ENCODE measurements at places on chromosomes 3 and 15. TPM values are rescaled to one million over a fixed set of nuclear protein-coding genes. Genes with fewer than 3 reads are reported as not detected.

DNA sequence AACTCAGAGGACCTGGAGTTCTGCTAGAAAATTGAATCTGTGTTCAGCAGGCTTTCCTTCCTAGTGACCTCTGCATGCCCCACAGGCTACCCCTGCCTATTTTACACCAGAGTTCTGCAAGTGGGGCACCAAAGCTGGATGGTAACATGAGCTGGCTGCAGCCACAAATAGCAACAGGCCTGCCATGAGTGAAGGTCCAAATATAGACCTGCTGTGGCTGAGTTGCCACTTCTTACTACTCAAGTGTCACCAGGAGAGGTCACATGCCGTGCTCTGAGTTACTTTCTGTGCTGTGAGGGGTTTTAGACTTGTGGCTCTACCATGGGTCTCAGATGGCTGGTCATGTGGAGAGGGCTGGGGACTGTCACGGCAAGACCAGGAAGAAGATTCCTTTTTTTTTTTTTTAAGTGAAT is at the start of gene FSD2:
Gene FSD2 (minus strand): TSS at position 76 of the 413 bp plus-strand sequence. CDS start 18,679 bp downstream, outside the sequence.
- no peak for DNase-seq

CD276 gene
- 89.5 TPM for total RNA-seq

DNA sequence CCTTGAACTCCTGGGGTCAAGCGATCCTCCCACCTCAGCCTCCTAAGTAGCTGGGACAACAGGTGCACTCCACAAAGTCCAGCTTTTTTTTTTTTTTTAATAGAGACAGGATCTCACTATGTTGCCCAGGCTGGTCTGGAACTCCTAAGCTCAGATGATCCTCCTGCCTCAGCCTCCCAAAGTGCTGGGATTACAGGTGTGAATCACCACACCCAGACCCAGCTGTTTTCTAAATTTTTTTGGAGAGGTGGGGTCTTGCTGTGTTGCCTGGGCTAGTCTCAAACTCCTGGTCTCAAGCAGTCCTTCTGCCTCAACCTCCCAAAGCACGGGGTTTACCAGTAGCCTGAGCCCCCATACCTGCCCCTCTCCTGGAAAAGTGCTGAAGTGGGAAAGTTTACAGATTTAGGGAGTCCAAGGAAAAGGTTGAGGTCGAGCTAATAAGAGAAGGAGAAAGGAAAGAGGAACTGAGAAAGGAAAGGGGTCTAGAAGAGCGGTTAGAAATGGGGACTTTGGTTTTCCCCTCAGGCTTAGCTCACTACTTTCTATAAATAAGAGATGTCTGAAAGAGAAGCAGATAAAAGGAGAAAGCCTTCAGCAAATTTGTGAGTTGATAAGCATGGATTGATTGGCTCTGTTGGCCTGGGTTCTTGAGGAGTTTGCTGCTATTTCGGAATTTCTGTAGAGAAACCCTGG is 23.6 kb downstream of the UBE2E1 start:
- DNase-seq: no peak

DNA sequence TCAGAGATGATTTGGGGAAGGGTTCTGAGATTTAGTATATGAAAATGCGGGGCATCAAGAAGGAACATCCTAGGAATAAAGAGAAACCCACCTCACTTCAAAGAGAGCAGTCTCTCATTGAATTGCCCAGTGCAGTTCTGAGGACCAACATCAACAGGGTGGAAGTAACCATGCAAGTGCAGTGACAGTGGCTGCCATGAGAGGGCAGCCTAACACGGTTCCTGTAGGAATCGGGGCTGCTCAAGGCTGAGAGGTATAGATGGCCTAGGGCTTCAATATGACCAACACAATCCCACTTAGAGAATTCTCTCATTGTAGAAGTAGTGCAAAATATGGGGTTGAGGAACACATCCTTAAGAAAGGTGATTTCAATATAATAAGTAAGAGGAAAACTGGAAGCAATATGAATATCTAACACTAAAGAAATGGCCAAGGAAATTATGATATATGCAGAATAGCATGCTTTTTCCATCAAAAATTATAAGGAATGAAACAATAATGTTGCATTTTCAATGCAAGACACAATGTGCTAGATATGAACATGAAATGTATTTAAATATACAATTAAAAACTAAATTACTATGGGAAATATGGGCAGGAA is 51.1 kb upstream of the ARRDC4 start:
- no peak for DNase-seq

- no peak for DNase-seq
Measured at GRCh38 chr3:39013289-39013688, 38.5 kb downstream of the SCN11A start.

GRCh38 chr3:127462111-127462655 is 128.3 kb downstream of the TPRA1 start:
- DNase-seq: no peak

GRCh38 chr3:58049143-58049785 is 41.0 kb downstream of the FLNB start:
- DNase-seq: no peak

MAP6D1 gene
- total RNA-seq: 0.48 TPM

RBP2 gene
- total RNA-seq: 5.3 TPM

DNA sequence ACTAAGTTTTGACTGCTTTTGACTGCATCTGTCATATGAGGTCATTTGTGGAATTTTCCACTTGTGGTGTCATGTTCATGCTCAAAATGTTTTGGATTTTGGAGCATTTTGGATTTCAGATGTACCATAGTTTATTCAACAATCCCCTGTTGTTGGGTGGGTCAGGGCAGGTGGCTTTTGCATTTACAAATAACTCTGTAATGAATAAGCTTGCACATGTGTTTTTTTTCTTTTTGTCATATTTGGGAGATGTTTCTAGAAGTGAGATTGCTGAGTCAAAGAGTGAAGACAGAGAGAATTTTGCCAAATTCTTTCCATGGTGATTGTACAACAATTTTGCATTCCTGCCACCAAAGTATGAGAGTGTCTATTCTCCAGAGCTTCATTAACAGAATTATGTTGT is 62.4 kb upstream of the ADPGK start:
- DNase-seq: no peak

- DNase-seq: no peak
Measured at GRCh38 chr3:169278092-169278491, 385.4 kb downstream of the MECOM start.

GRCh38 chr3:110123946-110124345 is 786.6 kb upstream of the DPPA4 start:
- DNase-seq: no peak

DNA sequence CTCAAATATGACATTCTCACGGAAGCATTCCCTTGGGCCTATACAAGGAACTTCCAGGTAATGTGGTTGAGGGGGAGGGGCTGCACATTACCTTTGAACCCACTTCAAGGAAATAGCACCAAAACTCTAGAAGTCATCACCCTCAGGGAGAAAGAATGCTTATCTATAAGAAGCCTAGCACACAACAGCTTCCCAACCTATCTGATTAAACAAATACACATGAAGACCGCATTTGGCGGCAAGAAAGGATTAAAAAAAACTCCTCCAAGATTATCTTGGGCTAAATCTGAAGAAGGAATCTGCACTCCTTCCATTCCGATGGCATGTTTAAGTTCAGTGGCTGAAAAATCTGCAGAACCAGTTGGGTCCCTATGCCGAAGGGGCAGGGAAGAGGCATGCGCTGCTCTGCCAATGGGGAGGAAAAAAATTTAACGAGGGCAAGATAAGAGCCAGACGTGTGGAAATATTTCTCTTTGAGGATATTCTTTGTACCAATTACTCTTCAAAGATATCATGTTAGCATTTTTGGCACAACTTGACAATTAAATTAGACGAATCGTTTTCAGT is 82.0 kb upstream of the WNT5A start:
- DNase-seq: no peak

TRH gene
- not detected for total RNA-seq

NRROS gene
- total RNA-seq: 20.7 TPM

DNA sequence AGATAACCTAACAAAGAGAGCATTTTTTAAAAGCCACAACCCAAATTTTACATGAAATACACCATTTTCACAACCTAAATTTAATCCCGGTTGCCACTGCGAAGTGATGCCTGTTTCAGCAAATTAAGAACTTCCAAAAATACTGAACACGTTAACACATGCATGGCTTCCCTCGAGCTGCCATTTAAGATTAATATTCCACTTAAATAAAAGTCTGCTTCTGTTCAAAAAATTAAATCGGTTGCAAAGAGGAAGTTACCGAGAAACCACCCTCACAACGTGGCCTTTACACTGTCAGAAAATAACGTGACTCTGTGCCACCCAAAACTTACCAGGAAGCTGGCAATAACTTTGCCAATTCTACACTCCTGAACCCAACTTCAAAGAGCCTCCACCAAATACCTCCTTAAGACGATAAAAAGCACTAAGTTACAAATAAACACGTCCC is 1.2 kb downstream of the TBL1XR1 start:
- DNase-seq: no peak

DNA sequence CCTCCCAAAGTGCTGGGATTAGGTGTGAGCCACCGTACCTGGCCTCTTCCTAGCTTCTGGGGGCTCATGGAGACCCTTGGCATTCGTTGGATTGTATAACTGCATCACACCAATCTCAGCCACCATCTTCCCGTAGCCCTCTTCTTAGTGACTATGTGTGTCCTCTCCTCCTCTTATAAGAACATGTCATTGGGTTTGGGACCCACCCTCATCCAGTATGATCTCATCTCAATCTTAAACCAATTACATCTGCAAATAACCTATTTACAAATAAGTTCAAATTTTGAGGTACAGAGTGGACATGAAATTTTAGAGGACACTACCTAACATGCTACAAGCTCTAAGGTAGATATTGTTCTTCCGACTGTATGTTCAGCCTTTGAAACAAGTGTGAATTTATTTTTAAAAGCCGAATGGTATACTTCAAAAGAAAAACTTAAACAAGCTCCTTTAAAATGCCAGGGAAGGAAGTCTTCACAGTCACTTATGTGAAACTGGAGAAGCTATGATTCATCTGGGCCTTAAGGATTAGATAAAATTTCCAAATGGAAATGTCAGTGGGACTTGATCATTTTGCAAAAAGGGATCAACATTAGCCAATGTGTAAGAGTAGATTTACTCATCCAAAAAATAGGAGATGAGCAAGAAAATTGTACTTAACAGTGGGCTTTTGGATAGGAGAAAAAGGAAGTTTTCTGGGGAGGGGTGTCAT is 225.7 kb downstream of the MEX3B start:
- DNase-seq: no peak

DNA sequence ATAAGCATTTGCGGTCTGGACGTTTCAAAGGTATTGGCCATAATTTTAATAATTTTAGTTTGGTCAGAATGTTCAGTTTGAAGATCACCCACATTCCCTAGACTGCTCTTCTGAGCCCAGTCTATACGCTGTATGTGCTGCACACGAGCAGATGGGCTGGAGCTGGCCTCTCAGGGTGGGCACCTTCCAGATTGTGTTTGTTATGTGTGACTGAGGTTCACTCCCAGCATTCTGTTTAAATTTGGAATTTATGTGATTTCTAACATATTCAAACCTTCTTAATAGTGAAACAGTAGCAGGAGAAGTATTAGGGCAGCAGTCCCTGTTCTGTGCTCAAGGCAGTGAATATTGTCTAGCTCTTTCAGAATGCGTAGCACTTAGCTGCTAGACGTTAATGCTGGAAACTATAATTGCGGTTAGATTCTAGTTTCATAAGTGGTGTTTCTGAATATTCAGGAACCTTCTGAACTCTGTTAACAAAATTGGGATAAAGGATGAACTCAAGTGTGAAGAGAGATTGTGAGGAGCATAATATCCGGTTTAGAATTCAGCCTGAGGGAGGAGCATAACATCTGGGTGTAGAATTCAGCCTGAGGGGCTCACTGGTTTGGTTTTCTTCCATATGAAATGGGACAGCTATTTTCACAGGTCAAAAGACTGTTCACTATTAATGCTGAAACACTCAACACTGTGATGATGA is 68.6 kb upstream of the RPL35A start:
- DNase-seq: no peak

- peak; percentile 59 for DNase-seq
Measured at GRCh38 chr3:141105828-141106628, 54.9 kb downstream of the SPSB4 start.

GRCh38 chr15:73493922-73494321 is 51.0 kb downstream of the REC114 start:
- no peak for DNase-seq

- DNase-seq: no peak
Measured at GRCh38 chr3:195859846-195860411, 48.2 kb upstream of the MUC4 start.

DNA sequence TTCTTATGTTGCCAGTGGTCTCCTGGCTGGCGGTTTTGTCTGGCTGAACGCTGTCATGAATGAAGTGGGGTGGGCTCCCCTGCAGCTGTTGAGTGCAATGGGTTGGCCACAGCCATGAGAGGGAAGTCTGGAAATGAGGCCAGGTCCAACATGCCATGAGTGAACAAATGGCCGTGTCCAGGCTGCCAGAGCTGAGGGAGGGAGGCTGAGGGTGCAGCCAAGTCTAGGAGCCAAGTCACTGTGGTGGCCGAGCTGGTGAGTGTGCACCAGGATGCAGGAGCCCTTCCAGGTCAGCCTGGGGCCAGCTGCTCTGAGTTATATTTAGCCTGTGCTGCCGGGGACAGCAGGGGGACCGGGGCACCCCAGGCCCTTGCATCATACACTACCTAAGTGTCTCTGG is 24.7 kb upstream of the PRR23E start:
- DNase-seq: peak; percentile 68

DNA sequence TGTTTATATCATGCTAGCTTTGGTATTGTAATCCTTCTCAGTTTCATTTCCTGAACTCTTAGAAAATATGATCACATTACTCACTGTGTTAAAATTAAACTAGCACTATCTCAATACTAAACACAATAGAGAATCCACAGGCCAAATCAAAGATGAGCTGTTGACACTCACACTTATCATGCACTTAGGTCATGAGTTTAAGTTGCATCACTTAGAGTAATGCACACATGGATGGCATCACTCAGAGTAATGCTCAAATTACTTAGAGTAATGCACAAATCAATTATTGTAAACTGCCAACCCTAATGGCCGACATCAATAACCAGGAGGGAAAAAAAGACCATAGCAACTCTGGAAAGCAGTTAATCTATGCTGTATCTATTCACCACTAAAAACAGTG is 40.0 kb upstream of the MCF2L2 start:
- no peak for DNase-seq

GRCh38 chr3:140022066-140022770 is 87.2 kb downstream of the CLSTN2 start:
- DNase-seq: no peak
